Upper lobe of right lung (tissue), 1 donor: ENCODE measurements at places on chromosomes 3 and 15. TPM values are rescaled to one million over a fixed set of nuclear protein-coding genes. Genes with fewer than 3 reads are reported as not detected.

The DLL4 gene
- total RNA-seq, result 22.0 TPM

The ZNF620 gene
- 7.0 TPM for total RNA-seq

The AADACL2 gene
- not detected for total RNA-seq

The TMEM207 gene
- total RNA-seq, result not detected

GRCh38 chr15:65338366-65338765 is 33.9 kb downstream of the RNU5B-1 start:
- no peak overlapping the region for H3K27ac ChIP-seq
- H3K27me3 ChIP-seq, result no peaks in the 10 kb centered on the region
- DNase-seq, result no peak
- H3K4me3 ChIP-seq, result no peak overlapping the region

- H3K36me3 ChIP-seq, result no peaks in the 10 kb centered on the region
- DNase-seq, result no peak
- no peak overlapping the region for H3K4me3 ChIP-seq
- no peaks in the 10 kb centered on the region for H3K4me1 ChIP-seq
- no peaks in the 10 kb centered on the region for H3K27me3 ChIP-seq
- H3K27ac ChIP-seq, result no peak overlapping the region
Observed at GRCh38 chr15:96514607-96515285, 184.2 kb downstream of the NR2F2 start.

- H3K27me3 ChIP-seq, result no peaks in the 10 kb centered on the region
- H3K27ac ChIP-seq, result no peak overlapping the region
- no peaks in the 10 kb centered on the region for H3K4me1 ChIP-seq
- no peak overlapping the region for H3K4me3 ChIP-seq
Observed at GRCh38 chr3:142746646-142747045, 22.8 kb downstream of the TRPC1 start.

DNA sequence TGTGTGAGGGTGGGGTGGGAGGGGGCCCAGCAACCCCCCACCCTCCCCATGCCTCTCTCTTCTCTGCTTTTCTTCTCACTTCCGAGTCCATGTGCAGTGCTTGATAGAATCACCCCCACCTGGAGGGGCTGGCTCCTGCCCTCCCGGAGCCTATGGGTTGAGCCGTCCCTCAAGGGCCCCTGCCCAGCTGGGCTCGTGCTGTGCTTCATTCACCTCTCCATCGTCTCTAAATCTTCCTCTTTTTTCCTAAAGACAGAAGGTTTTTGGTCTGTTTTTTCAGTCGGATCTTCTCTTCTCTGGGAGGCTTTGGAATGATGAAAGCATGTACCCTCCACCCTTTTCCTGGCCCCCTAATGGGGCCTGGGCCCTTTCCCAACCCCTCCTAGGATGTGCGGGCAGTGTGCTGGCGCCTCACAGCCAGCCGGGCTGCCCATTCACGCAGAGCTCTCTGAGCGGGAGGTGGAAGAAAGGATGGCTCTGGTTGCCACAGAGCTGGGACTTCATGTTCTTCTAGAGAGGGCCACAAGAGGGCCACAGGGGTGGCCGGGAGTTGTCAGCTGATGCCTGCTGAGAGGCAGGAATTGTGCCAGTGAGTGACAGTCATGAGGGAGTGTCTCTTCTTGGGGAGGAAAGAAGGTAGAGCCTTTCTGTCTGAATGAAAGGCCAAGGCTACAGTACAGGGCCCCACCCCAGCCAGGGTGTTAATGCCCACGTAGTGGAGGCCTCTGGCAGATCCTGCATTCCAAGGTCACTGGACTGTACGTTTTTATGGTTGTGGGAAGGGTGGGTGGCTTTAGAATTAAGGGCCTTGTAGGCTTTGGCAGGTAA is 8.1 kb downstream of the FAM131A start:
- peaks cover 8% of the 10 kb centered on the region for H3K4me1 ChIP-seq
- H3K27me3 ChIP-seq, result no peaks in the 10 kb centered on the region
- H3K27ac ChIP-seq, result no peak overlapping the region
- no peak overlapping the region for H3K4me3 ChIP-seq
- DNase-seq, result peak; percentile 76
- H3K36me3 ChIP-seq, result peaks cover 35% of the 10 kb centered on the region

DNA sequence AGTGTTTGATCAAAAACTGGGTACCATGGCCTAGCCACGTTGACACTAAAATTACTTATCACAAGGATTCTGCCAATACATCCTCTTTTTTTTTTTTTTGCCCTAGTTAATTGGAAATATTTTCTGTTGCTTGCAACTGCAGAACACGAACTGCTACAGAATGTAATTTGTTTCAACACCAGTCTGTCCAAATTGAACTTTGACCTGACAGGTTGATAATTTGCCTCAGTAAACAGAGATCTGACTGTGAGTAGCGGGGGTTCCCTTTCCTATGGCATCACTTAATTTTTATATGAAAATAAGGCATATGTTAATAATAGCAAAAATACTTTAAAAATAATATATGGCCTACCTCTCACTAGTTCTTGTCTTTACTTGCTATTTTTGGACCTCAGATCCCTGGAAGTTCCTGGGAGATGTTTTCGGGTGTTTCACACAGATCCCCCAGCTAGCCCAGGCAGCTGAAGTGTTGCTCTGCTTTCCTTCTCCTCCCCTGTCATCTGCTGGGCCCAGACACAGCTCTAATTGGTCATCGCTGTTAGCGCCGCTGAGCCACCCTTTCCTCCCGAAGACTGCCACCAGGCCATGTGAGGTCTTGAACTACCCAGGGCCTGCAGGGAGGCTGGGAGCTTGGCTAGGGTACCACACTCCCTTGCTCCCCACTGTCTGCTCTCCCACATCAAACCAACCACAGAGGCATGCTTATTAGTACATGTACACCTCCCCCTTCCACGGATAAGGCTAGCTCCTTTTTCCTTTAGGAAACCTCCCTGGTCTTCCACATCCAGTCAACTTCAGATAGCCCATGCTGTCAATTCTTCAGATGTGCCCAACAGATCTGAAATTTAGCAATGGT is 89.8 kb upstream of the RNF7 start:
- H3K36me3 ChIP-seq, result no peaks in the 10 kb centered on the region
- H3K4me1 ChIP-seq, result no peaks in the 10 kb centered on the region
- no peaks in the 10 kb centered on the region for H3K27me3 ChIP-seq
- H3K27ac ChIP-seq, result no peak overlapping the region
- no peak for DNase-seq
- H3K4me3 ChIP-seq, result no peak overlapping the region

- DNase-seq, result no peak
- no peak overlapping the region for H3K27ac ChIP-seq
- H3K4me1 ChIP-seq, result no peaks in the 10 kb centered on the region
- H3K4me3 ChIP-seq, result no peak overlapping the region
- no peaks in the 10 kb centered on the region for H3K27me3 ChIP-seq
Observed at GRCh38 chr15:57224664-57225063, 151.6 kb upstream of the CGNL1 start.

DNA sequence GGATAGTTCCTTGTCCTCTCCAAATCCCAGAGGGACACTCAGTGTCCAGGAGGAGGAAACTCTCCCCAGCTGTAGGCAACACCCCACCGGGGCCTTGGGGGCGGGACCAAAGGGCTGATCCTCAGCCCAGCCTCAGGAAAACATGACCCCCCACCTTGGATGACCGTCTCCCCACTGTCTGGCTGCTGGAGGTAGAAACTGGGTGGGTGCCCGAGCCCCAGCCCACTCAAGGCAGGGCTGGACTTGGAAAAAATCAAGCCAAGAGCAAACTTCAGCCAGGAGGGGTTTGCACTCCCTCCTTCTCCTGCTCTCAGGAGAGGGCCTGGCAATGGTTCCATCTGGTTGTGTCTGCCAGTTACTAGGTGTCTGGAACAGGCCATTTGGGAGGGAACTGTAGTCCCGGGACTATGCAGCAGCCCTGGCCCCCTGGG is 3.6 kb upstream of the RASL12 start:
- no peaks in the 10 kb centered on the region for H3K36me3 ChIP-seq
- no peak for DNase-seq
- H3K27me3 ChIP-seq, result peaks cover 15% of the 10 kb centered on the region
- H3K4me1 ChIP-seq, result peaks cover 17% of the 10 kb centered on the region
- no peak overlapping the region for H3K4me3 ChIP-seq
- H3K27ac ChIP-seq, result peak overlapping the region; percentile 11

DNA sequence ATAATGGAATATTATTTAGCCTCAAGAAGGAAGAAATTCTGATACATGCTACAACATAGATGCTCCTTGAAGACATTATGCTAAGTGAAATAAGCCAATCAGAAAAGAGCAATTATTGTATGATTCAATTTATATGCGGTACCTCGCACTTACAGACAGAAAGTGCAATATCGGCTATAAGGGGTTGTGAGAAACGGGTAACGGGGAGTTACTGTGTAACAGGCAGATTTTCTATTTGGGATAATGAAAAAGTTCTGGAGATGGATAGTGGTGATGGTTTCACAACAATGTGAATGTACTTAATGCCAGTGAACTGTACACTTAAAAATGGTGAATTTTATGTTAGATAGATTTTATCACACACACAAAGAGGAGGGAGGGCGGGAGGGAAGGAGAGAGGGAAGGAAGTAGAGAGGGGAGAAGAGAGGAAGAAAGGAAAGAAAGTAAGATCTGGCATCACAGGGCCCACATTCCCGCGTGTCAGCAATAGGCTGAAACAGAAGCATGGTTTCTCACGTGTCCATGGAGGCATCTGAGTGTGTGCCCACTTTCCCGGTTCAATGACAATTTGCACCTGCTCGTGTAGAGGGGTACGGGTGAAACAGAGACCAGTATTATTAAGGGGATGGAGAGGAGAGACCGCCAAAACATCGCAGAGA is 700 bp upstream of the BLM start:
- H3K36me3 ChIP-seq, result no peaks in the 10 kb centered on the region
- no peak for DNase-seq
- H3K27me3 ChIP-seq, result no peaks in the 10 kb centered on the region
- peaks cover 12% of the 10 kb centered on the region for H3K4me1 ChIP-seq
- peak overlapping the region; percentile 97 for H3K27ac ChIP-seq
- peak overlapping the region; percentile 80 for H3K4me3 ChIP-seq
